ENCODE measurements at places on chromosomes 5 and 9.

- DNase-seq: no peak
Observed at GRCh38 chr5:178223828-178224335, 8.7 kb downstream of the PHYKPL start.

- DNase-seq: no peak
Observed at GRCh38 chr5:112738191-112738560, 491 bp downstream of the APC start.

DNA sequence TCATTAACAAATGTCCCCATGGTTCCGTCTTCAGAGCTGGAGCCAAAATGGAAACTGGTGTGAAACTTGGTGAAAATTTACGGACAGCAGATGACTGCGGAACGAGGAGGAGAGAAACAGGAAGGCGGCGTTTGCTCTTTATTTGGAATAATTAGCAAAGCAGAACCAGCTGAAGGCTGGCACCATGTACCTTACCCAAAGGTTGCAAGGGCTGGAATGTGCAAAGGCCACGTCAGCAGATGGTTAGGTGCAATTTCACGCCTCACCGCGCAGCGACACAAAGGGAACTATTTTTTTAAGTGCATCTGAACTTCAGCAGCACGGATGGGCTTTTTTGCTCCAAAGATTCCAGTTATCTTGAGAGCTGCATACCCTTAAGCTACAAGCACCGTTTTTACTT is 127.4 kb downstream of the COL23A1 start:
- no peak for DNase-seq

- no peak for DNase-seq
Observed at GRCh38 chr9:88258024-88258423, 119.7 kb upstream of the SPATA31C2 start.

GRCh38 chr5:97422678-97423077 is 239.6 kb upstream of the RIOK2 start:
- DNase-seq: no peak

GRCh38 chr5:179553006-179553405 is 2.7 kb downstream of the RUFY1 start:
- DNase-seq: no peak

DNA sequence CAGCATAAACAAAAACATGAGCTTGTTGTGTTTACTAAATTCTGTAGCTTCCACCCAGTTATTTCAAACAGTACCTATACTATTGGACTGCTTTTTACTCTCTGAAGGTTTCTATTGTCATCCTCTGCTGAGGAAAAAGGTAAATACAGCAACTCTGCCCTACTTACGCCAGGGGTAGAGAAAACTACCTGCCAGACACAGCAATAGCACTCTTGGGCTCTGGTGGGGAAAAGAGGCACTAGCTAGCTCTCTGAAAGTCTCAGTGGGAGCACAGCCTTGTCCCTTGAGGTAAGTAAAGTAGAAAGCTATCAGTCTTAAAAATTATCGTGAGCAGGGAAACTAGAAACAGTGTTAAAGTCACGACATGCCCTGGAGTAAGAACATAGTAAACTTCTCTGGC is 3.7 kb downstream of the HCN1 start:
- no peak for DNase-seq

GRCh38 chr5:123220621-123221146 is 131.6 kb downstream of the PRDM6 start:
- no peak for DNase-seq

- no peak for DNase-seq
Observed at GRCh38 chr5:1807451-1808185, 6.4 kb downstream of the NDUFS6 start.

DNA sequence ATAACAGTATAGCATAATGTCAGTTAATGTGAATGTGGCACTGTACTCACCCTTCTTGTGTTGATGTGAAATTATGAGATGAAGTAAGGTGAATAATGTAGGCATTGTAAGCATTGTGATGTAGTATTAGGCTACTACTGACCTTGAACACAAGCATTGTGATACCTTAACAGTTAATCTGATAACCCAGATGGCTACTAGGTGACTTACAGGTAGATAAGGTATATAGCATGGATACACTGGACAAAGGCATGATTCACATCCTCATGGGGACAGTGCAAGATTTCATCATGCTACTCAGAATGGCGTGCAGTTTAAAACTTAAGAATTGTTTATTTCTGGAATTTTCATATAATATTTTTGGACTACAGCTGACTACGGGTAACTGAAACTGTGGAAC is 134.8 kb downstream of the ZCCHC7 start:
- DNase-seq: no peak

DNA sequence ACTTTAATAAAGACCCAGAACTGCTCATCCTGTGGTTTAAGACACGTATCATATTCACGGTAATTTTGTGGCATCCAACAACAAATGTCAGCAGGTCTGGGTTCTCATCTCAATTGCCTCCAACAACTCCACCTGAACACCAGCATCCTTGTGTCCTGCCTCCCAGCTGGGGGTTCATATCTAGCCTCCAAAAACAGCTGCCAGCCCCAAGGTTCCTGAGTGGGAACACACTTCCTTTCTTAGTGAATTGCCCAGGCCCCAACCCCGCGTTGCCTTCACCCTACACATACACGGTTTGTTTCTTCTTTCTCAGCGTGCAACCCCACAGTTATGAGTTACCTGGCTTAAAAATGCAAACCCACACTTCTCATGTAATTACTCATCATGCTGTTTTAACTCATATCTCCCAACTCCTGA is 77.9 kb downstream of the SEMA4D start:
- DNase-seq: no peak

DNA sequence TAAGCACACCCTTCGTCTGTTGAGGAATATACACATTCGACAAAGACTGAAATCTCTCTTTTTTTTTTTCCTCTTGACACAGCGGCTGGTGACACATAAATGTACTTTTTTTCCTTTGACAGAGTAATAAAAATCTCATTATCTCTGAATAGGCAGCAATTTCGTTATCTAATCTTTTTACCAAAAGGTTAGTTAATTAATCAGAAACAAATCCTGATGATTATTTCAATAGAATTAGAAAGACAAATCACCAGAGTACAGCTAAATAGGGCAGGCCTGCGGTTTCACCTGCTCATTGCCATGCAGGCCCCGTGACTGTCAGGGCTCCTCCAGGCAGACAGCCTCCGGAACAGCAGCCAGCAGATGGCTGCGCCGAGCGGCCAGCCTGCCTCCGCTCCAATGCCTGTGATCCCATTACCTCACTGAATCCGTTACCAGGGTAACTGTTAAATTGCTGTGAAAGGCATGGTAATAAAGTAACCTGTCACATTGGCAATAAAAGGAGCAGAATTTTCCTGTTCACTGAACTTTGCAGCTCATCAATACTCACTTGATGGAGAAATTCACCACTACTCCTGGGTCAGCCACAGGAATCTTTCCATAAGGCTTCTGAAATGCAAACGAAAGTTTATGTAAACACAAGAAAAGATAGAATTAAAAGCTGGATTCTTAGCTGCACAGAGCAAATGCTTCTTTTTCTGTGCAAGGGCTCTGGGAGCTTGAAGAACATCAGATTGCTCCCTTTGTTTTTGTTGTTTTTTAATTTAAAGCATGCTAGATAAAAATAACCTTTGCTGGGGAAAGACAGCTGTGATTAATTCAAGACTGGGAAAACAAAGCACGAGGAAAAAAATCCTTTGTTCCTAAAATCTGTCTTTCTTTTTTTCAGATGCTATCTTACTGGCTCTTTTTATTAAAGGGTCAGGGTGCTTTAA is 666.4 kb upstream of the ZNF608 start:
- DNase-seq: peak; percentile 69

- no peak for DNase-seq
Observed at GRCh38 chr5:13613621-13614020, 330.9 kb downstream of the DNAH5 start.

DNA sequence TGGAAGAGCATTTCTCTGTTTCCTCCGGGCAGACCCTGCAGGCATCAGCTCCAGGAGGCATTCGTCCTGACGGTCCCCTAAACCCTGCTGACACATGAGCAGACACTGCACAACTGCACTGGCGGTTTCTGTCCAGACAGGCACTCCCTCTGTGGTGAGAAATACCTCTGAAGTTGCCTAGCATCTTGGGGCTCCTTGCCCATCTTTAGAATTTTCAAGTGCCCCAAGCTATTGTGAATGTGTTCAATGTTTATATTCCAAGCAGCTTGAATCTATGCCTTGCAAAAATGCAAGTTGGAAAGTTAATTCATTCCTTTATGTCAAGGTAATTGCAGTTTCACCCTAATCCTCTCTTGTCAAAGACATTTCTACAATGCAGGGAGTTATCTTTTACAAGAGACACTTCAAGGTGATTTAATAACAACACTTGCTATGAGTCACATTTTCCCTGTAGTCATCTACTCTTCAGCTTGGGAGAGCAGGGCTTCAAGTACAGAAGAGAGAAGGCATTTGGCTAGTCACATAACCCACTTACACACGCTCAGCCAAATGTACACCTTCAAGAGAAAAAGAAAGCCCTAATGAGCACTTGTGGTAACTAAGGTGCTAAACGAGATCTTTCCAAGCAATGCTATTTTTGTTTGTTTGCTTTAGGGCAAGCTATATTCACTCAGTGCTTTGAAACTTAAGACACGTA is 302.5 kb downstream of the MLLT3 start:
- no peak for DNase-seq

- DNase-seq: no peak
Observed at GRCh38 chr5:121573721-121574382, 277.8 kb upstream of the FTMT start.

- DNase-seq: no peak
Observed at GRCh38 chr9:85427772-85428171, 314.0 kb downstream of the AGTPBP1 start.

GRCh38 chr5:29229461-29229860 is 1964.0 kb upstream of the CDH6 start:
- DNase-seq: no peak

- no peak for DNase-seq
Observed at GRCh38 chr5:136006164-136006563, 22.6 kb upstream of the TGFBI start.

DNA sequence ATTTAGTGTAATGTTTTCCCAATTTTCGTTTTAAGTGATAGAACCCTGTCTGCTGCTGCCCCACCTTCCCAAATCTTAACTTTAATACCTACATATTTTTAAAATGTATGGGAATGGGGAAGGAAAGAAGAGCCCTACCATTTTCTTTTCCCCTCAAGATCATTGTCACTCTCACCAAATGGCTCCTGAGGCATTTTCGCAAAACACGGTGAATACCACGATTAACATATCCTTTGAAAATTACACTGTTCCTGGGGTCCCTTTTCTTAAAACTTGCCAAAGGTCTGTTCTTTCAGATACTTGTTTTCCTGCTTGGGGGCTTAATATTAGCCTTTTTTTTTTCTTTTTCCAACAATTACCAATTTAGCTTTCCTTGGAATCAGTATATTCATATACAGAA is 36.1 kb downstream of the CERT1 start:
- no peak for DNase-seq

DNA sequence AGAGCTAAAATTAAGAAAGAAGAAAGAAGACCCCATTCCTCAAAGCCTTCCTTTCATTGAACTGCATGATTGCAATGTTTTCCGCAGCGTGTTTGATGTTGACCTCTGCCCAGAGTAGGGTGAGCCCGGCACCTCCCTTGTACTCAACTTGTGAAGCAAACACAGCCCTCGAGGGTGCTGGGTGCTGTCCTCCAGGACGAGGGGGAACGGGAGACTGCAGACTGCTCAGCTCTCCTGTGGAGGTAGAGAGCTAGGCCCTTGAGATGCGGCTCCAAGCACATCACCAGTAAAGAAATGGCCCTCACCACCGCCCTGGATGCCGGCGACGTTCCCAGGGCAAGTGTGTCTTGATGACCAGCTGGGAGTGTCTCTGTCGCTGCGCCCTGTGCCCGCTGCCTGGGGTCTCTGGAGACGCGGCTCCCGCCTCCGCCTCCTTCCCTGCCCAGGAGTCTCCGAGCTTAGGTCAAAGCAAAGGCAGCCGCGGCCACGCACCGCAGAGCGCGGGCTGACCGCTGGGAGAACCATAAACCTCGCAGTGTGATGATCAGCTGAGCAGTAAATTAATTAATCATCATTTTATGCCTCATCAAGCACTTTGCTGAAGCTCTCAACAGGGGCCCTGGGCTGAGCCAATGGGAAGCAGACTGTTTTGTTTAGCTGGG is 108.7 kb downstream of the IRX2 start:
- DNase-seq: no peak

DNA sequence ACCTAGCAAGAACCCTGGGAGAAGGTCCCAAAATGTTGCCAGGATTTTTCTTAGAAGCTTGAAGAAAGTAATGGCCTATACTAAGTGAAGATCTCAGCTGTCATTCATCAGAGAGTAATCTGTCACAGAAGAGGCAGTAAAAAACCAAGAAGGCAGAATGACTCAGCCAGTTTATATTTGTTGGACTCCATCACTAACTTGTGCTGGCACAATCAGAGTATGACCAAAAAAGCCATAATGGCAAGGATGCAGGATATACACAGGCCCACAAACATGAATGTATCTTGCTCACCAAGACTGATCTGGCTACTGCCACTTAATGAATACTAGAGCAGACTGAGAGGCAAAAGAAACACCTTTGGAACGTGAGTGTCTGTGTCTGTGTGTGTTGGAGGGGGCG is 104.0 kb upstream of the POU5F2 start:
- no peak for DNase-seq

GRCh38 chr5:139711067-139711905 is 63.1 kb downstream of the CXXC5 start:
- no peak for DNase-seq
